Epithelial cell of proximal tubule (primary cell): ENCODE measurements at places on chromosomes 2 and 18.

GRCh38 chr18:38883111-38883510, 1317.5 kb upstream of the CELF4 start:
- no peak for DNase-seq

GRCh38 chr2:85566265-85566664, 5.0 kb upstream of the GGCX start:
- no peak for DNase-seq

- no peak for DNase-seq
Measured at GRCh38 chr2:238145851-238146250, 7.4 kb downstream of the KLHL30 start.

DNA sequence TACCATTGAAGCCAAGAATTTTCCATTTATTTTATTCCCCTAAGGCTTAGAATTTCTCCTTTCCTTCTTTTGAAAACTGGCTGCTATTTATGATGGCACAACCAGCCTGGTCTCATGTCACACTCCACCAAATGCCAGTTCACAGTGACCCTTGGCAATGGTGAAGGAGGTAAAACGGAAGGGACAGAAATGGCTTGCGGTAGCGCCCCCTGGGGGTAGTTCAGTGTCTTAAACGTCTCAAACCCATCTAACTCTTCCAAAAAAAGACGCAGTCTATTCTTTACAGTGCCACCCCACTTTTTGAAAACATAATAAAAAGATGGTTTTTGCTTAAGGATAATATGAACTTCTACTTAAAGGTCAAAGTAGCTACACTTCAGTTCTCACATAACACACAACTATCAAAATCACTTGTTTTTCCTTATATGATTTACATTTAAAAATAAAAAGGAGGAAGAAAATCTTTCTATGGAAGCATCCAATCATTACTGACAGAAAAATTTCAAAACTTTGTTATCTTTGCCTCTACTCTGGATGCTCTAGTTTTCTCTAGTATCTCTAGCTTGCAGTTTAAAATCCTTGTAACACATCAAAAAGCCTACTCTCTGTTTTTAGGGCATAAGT, 28.0 kb downstream of the PNO1 start:
- no peak for DNase-seq
